Activated gamma-delta T cell (primary cell): ENCODE measurements at places on chromosomes 12 and 14.

DNA sequence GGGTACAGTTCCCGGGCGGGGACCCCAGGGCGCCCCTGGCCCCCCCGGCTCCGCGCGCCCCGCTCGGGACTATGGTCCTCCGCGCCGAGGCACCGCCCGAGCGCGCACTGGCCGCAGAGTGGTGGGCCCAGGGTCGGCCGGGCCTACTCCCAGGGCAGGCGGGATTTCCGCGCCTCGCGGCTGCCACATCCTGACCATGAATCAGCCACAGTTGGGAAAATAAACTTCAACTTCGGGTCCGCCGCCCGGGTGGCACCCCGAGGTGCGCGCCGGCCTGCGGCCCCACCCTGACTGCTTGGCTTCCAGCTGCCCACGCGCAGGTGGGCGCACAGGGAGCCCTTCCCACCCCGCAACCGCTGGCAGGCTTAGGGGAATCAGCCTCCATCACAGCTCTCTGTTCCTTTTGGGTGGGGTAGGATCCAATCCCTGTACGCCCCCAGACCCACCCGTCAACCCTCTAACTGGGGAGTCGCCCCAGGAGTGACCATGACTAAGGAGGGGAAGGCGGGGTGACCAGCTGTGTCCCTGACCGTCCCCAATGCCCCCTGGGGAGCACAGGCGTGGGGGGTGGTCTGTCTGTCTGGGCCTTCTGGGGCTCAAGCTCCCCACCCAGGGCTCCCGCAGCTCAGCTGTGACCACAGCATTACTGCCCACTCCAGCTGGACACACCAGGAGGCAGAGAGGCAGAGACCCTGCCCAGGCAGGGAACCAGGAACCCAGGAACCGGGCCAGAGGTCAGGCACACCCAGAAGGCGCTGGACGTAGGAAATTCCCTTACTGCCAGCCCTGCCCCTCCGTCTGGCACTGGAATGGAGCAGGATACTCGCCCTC lies 678 bp downstream of the INF2 start:
- no peak for DNase-seq

DNA sequence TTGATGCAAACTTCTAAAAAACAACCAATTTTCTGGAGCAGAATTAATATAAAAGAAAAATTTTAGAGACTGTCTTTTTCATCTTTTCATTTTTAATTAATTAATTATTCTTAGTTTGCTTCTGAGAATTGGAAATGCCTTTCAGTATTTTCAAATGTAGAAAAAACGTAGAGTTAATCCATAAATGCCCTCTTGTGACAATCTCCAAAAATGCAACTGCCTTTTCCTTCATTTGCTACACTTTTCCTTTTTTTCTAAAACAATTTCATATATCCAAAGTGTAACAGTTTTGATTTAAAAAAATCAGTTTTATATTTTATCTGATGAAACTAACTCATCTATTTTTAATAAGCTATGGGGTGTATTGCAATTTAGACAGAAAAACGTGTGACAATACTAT lies 409.3 kb downstream of the PRKD1 start:
- DNase-seq = no peak

DNA sequence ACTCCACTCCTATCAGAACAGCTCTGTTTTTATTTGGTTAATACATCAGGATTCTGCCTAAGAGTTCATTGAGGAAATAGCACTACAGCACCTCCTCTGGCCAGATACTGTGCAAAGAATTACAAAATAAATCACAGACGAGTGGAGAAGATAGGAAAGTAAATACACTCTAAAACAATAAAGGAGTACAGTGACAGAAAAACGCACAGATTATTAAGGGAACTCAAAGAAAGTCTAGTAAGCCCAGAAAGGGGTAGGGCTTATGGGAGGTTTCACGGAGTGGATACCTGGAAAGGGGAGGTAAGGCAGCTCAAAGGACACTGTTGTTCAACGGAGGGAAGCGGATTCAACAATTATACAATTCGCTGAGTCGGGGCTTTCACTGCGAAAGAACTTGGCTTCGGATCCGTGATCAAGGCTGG lies 5.5 kb downstream of the OR10AD1 start:
- no peak for DNase-seq

DNA sequence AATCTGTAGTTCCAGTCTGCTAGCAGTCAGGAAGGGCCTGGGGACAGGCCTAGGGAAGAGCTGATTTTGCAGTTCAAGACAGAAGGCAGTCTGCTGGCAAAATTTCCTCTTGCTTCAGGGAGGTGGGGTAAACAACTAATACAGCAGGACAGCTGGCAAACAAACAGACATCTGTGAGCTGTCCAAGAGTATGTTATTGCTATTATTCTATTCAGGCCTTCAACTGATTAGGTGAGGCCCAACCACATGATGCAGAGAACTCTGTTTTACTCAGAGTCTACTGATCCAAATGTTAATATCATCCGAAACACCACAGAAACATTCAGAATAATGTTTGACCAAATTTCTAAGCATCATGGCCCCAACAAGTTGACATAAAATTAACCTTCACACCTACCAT lies 161.0 kb upstream of the E2F7 start:
- DNase-seq = no peak

GRCh38 chr14:54652605-54653052 lies 85.7 kb downstream of the SAMD4A start:
- DNase-seq = no peak

DNA sequence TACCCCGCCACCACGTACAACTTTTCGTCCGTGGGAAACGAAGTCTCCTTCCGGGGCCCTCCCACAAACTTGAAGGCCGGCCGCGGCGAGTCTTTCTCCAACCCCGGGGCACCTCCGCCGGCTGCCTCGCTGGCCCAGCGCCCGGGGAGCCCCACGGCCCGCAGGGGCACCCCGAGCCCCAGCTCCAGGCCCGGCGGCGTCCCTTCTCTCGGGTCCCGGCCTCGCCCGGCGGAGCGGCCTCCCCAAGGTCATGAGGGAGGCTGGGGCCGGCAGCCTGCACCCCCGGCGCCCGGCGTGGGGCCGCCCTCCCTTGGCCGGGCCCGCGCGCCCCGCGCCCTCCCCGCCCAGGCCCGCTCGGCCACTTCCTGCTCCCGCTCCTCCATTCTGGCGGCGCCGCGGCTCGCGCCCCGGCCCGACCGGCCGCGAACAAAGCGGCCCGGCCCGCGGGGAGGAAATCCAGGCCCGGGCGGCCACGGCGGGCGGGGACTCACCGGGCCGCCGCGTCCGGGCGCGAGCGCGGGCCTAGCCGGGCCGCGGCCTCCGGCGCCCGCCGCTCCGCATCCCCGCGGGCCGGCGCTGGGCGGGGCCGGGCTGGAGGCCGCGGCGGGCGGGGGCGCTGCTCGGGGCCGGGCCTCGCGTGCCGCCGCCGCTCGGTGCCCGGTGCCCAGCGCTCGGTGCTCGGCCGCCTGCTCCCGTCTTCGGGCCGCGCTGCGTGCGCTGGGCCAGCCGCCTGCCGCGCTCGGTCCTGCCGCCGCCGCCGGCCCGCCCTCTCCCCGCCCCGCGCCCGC lies at the start of gene AKT1:
Gene AKT1, minus strand, starts transcription at position 756 of the 788 bp plus-strand sequence. CDS start 3,105 bp downstream, outside the sequence.
- peak; percentile 30 for DNase-seq

DNA sequence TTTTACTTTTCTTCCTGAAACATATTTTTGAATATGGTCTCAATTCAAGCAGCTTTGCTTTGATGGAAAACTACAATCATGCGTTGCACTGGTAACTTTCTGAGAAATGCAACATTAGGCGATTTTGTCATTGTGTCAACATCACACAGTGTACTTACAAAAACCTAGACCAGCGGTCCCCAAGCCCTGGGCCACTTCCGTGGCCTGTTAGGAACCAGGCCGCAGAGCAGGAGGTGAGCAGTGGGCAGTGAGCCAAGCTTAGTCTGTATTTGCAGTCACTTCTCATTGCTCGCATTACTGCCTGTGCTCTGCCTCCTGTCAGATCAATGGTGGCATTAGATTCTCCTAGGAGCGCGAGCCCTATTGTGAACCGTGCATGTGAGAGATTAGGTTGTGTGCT lies 163.7 kb upstream of the NOVA1 start:
- no peak for DNase-seq

- DNase-seq = no peak
Observed at GRCh38 chr12:109433618-109434017, 43.5 kb downstream of the KCTD10 start.

DNA sequence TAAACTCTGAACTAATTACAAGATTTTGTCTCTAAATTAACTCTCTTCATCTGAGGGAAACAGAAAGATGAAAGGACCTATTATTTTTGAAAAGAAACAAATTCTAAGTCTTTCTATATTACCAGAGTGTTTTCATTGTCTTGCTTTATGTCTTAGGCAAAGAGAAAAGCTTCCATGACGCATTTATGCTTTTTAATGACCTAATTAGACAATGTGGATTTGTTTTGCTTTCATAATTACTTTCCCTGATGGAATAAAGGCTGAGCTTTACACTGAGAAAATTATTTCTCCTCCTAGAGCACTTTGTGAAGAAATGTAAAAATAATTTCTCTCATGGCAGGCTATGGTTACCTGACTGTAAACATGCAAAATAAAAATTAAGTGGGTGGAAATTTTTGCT lies 138.0 kb upstream of the SLCO1C1 start:
- no peak for DNase-seq

DNA sequence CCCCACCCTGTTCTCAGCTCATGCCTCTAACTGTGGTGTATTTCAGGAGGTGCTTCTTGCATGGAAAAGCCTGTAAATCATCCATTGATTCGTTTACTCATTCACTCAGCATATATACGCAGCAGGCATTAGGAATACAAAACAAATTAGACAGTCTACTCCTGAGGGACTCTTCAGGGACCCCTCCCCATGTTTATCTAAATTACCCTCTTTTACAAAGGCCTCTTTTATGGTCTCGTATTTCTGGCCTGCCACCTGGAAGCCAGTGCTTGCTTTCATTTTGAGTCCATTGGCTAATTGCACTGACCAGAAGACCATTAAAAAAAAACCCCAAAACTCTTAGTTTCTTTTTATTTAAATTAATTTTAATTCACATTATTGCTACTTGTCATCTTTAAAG lies 134.4 kb downstream of the DACT1 start:
- no peak for DNase-seq

DNA sequence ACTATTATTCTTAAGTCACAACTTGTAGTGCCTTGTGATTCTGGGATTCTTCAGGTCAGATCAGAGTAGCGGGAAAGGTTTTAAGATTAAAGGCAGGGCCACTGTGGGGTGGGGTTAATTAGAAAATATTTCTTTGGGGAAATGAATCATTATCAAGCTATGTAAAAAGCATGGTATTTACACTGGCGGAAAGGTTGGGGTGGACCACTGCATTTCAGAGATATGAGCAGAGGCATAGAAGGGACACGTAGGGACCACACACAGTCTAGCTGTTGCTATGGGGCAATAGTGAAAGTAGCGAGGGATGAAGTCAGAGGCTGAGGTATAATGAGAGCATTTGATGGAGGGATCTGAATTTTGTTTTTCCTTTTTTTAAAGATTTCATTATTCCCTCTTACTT lies 31.7 kb upstream of the KCNH3 start:
- DNase-seq = no peak
